ENCODE measurements at places on chromosomes 5 and 9. TPM values are rescaled to one million over a fixed set of nuclear protein-coding genes. Genes with fewer than 3 reads are reported as not detected.

CATSPER3 gene
- 0.50 TPM for total RNA-seq

LCN15 gene
- total RNA-seq: not detected

GRCh38 chr9:128768606-128769005 is 3.1 kb downstream of the ZER1 start:
- no peaks in the 10 kb centered on the region for H3K27me3 ChIP-seq
- peak overlapping the region; percentile 25 for H3K27ac ChIP-seq

GRCh38 chr9:123169926-123170325 is 98.5 kb downstream of the STRBP start:
- H3K4me3 ChIP-seq: no peak overlapping the region
- ATAC-seq: no peak
- no peak overlapping the region for H3K27ac ChIP-seq
- no peaks in the 10 kb centered on the region for H3K4me1 ChIP-seq
- H3K27me3 ChIP-seq: no peaks in the 10 kb centered on the region

DNA sequence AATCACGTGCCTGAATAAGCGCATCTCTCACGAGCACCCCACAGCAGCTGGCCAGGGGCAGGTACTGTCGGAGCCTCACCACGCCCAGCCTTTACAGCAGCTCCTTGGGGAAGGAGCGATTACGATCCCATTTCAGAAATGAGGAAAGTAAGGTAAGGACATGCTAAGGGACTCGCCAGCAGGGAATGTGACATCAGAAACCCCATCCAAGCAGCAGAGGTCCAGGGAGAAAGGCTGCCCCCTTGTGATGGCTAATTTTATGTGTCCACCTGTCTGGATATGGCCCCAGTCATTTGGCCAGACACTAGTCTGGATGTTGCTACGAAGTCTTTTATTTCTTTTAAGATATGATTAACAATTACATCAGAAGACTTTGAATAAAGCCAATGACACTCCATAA is 77.3 kb downstream of the UBE2QL1 start:
- peaks cover 27% of the 10 kb centered on the region for H3K27me3 ChIP-seq
- H3K36me3 ChIP-seq: no peaks in the 10 kb centered on the region
- H3K27ac ChIP-seq: no peak overlapping the region
- H3K4me3 ChIP-seq: no peak overlapping the region

ZDHHC11B gene
- 0.30 TPM for total RNA-seq

- no peak for ATAC-seq
- no peak overlapping the region for H3K27ac ChIP-seq
- H3K4me1 ChIP-seq: peaks cover 19% of the 10 kb centered on the region
- H3K4me3 ChIP-seq: no peak overlapping the region
- H3K27me3 ChIP-seq: peaks cover 30% of the 10 kb centered on the region
- H3K36me3 ChIP-seq: no peaks in the 10 kb centered on the region
Measured at GRCh38 chr5:14110196-14110595, 32.9 kb upstream of the TRIO start.

- ATAC-seq: no peak
- no peak overlapping the region for H3K4me3 ChIP-seq
- peaks cover 6% of the 10 kb centered on the region for H3K27me3 ChIP-seq
Measured at GRCh38 chr5:1527533-1528205, 3.9 kb upstream of the LPCAT1 start.

DTWD2 gene
- 2.7 TPM for total RNA-seq

LIX1 gene
- not detected for total RNA-seq

DNA sequence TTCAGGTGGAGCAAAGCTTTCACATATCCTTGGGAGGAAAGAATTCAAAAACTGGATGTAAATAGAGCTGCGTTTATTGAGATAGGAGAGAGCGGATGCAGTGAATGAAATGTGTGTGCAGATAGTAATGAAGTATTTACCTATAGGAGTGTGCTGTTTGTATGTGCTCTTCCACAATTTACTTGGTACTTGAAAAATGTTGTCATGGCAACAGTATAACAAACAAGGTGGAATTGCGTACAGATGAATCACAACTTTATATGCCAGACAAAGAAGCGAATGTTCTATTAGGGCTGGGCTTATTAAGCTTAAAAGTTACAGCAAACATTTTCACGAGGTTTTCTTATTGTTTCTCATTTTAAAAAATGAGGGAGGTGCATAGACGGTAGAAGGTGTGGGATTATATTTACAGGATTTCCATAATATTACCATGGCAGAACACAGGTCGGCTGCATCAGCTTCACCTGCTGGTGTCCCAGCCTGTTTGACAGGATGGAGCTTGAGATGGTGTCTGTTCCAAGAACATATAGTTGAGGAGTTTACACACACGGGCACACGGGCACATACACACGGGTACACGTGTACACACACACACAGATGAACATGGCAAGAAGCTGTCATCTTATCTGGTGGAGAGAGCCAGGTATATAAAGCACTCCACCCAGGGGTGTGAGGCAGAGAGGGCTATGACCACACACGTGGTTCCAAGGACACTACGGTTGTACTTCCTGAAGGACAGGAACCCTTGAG is 155.7 kb downstream of the RMI1 start:
- no peak overlapping the region for H3K27ac ChIP-seq
- no peak for ATAC-seq
- no peak overlapping the region for H3K4me3 ChIP-seq
- H3K36me3 ChIP-seq: no peaks in the 10 kb centered on the region
- H3K27me3 ChIP-seq: peaks cover 20% of the 10 kb centered on the region

IFNA13 gene
- not detected for total RNA-seq

FOXD4L3 gene
- not detected for total RNA-seq

GRCh38 chr5:41869151-41869723 is 988 bp downstream of the OXCT1 start:
- H3K4me1 ChIP-seq: peaks cover 24% of the 10 kb centered on the region
- no peak for ATAC-seq
- peaks cover 36% of the 10 kb centered on the region for H3K36me3 ChIP-seq
- H3K4me3 ChIP-seq: peak overlapping the region; percentile 86
- H3K27me3 ChIP-seq: no peaks in the 10 kb centered on the region
- H3K27ac ChIP-seq: peak overlapping the region; percentile 82

- no peak for ATAC-seq
- H3K27ac ChIP-seq: no peak overlapping the region
- H3K4me1 ChIP-seq: no peaks in the 10 kb centered on the region
- H3K4me3 ChIP-seq: no peak overlapping the region
- H3K27me3 ChIP-seq: peaks cover 26% of the 10 kb centered on the region
- no peaks in the 10 kb centered on the region for H3K36me3 ChIP-seq
Measured at GRCh38 chr5:168592014-168592368, 12.8 kb upstream of the PANK3 start.

- peak overlapping the region; percentile 73 for H3K4me3 ChIP-seq
- H3K27me3 ChIP-seq: no peaks in the 10 kb centered on the region
- peaks cover 23% of the 10 kb centered on the region for H3K4me1 ChIP-seq
- ATAC-seq: no peak
- peak overlapping the region; percentile 89 for H3K27ac ChIP-seq
Measured at GRCh38 chr5:140570488-140570887, 5.9 kb downstream of the SLC35A4 start.

GRCh38 chr5:89901346-89901745 is 508.2 kb downstream of the CETN3 start:
- H3K36me3 ChIP-seq: no peaks in the 10 kb centered on the region
- no peaks in the 10 kb centered on the region for H3K4me1 ChIP-seq

DBH gene
- total RNA-seq: not detected

DNA sequence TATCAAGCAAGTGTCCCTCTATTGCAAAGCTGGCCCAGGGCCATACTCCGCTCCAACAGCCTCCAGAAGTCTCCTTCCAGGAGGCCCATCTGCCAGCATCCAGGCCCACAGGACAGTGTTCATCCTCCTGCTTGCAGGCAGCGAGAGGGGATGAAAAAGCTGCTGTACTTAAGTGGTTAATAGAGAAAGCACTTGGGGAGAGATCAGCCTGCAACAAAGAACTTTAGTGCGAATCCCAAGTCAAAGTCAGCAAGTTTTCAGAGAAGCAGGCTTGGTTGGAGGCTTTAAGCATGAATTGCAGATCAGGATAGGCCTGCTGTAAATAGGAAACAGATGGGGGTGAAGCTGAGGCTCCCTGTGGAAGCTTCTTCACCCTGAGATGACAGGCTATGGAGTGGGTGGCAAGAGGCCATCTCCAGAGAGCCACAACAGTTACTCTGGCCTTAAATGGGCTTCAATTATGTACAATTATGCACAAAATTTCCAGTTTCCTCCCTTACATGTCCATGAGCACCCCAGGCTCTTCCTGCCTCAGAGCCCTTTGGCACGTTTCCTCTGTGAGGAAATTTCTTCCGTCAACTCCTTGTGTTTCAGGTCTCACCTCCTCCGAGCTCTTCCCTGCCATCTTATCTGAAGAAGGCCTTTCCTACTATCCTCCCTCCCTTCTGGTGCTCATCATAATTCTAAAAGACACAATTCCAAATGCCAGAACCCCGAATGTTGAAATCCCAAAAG is 98.0 kb upstream of the NR3C1 start:
- ATAC-seq: no peak
- no peak overlapping the region for H3K27ac ChIP-seq
- no peaks in the 10 kb centered on the region for H3K4me1 ChIP-seq
- no peaks in the 10 kb centered on the region for H3K27me3 ChIP-seq
- no peaks in the 10 kb centered on the region for H3K36me3 ChIP-seq

- ATAC-seq: no peak
- H3K27me3 ChIP-seq: peaks cover 15% of the 10 kb centered on the region
- no peak within 1 kb of the TSS for H3K4me3 ChIP-seq
Measured at GRCh38 chr9:117704024-117704575, at the start of gene TLR4. Gene TLR4 (plus strand): TSS chr9:117704403. CDS start chr9:117704473, 70 bp downstream.

AIF1L gene
- total RNA-seq: 1.7 TPM

GPRIN1 gene
- 8.9 TPM for total RNA-seq
